ENCODE measurements at places on chromosomes 3 and 15.

DNA sequence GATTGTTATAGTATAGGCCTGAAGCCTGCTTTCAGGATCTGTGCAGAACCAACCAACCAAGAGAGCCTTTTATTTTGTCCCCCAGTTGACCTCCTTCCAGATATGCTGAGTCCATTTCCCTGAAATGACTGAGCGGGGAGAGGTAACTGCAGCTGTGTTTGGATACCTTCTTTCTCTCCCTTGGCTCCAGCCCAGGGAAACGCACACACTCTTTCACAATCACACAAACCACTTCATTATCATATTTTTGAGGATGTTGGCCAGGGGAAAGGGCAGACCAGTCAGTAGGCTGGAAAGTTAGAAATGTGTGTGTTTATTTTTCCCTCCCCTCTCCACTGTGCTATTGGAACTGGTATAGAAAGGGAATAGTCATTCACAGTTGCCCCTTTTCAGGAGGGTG, 417.7 kb upstream of the TBL1XR1 start:
- no peak for DNase-seq

DNA sequence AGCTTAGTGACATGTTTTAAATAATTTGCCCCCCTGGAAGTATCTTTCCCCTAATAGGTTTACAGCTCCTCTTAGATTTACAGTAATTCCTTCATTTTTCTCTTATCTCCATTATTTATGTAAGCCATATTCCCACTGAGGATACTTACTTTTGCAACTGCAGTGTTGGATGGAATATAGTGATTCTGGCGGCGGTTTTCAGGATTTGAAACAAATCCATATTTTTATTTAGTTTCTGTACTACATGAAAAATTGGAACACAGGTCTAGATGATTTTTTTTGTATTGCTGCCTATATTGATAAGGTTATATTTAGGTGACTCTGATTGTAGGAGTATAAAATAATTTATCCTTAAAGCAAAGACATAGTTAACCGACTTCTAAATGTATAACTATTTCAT, 391.6 kb upstream of the SUCLG2 start:
- DNase-seq = no peak

DNA sequence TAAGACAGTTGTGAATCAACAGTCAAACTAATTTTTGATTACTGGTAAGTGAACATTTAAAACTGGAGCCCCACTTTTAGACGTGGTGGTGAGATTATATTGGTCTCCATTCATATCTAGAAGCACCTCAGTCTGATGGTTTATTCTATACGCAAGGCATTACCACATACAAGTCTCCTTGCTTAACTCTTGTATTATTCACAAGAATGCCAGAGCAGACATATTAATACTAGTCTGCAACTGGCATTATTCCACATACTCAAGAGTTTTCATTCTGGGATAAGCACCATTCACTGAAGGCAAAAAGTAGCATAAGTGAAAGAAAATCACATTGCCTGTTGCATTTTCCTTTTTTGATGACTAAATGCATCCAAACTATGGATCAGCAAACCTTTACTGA, 36.9 kb upstream of the MEIS2 start:
- DNase-seq = no peak

GRCh38 chr3:42670670-42671069, 14.7 kb upstream of the KLHL40 start:
- DNase-seq = no peak

GRCh38 chr3:3499987-3500386, 299.2 kb upstream of the LRRN1 start:
- DNase-seq = no peak

DNA sequence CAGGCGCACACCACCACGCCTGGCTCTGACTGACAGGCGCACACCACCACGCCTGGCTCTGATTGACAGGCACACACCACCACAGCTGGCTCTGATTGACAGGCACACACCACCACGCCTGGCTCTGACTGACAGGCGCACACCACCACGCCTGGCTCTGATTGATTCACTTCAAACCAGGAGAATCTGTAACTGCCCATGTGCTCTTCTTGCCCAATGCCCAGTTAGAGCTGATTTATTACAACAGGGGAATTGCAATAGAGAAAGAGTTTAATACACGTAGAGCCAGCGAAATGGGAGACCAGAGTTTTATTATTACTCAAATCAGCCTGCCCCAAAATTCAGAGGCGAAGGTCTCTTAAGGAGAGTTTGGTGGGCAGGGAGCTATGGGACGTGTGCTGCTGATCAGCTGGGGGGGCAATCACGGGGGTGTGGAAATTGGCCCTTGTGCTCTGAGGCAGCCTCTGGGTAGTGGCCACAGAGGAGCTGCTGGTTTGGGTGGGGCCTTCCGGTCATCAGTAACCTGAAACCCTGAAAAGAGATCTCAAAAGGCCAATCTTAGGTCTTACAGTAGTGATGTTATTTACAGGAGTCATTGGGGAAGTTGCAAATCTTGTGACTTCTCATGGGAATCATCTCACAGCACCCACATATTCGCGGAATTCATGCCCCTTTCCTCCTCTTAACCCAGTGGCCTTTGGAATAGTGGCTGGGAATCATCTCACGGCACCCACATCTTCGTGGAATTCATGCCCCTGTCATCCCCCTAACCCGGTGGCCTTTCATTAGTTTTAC, 63.8 kb upstream of the TFRC start:
- DNase-seq = no peak

DNA sequence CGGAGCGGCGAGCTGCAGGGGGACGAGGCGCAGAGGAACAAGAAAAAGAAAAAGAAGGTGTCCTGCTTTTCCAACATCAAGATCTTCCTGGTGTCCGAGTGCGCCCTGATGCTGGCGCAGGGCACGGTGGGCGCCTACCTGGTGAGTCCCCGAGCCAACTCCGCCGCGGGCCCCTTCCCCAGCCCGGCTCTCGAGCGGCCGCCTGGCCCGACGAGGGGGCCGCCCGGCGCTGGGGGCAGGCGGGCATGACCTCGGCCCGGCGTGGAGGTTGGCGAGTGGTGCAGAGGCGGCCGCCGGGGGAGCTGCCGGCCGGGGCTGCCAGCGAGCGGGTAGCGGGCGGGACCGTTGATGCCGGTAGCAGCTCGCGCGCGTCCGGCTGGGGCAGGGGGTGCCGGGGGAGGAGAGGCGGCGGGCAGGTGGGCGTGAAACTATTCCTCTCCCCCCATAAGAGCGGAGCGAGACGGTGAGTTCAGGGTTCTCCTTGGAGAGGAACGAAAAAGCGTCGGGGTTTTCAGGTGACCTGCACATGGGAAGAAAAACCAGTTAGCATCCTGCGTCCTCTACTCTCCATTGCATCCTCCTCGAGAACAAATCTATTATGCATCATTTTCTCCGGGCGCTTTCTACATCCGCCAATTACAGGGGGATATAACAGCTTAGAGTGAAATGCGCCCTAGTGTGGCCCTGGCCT, 585 bp downstream of the SLCO3A1 start:
- peak; percentile 49 for DNase-seq

- DNase-seq = no peak
Observed at GRCh38 chr3:185399737-185400667, 37.1 kb downstream of the MAP3K13 start.

- DNase-seq = no peak
Observed at GRCh38 chr3:127770671-127771355, 51.5 kb downstream of the MGLL start.

DNA sequence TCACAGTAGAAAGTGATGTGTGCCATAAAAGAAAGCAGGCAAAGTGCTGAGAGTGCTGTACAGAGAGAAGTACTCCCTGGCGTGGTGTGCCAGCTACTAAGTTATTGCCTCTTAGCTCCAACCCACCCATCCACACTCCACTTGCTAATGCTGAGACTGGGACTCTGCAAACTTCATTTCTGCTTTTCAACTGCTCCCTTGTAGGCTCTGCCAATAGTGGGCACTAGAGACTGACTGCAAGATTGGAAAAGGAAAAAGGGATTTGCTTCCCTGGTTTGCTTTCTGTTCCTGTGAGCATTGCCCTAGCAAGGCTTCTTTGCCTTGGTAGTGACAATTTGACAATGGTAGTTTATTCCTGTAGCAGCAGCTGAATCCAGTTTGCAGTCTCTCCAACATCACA, 56.5 kb upstream of the TMEM108 start:
- DNase-seq = peak; percentile 68

DNA sequence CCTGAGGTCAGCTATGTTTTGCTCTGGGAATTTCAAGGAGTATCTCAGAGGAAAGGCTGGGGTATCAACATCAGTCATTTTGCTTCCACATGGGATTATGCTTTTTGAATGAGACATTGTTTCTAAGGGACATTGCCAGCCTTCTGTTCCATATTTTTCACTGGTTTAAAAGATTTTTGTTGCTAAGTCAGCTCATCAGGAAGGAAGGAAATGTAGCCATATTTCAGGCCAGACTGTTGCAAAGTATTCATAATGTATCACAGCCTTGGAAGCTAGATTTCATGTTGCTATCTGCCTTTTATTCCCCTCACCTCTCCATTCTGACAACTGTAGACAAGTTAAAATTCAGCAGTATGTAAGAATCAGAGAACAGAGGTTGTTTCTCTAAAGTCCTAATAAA, 61.0 kb upstream of the CHRM5 start:
- DNase-seq = no peak

DNA sequence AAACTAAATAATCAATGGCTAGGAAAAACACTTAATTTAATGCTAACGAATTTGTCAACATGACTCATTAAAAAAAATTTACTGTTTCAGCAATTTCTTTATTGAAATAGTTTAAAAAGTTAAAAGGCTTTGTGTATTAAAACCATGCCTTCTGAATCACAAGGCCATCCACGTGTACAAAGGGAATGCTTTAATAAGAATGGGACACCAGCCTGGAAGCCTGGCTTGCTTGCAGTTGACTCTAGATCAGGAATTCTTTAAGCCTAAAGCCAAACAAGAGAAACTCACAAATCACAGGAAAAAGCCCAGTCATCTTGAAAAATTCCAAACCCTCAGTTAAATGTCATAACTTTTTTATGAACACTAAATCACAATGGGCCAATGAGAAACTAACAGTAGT, 137.6 kb downstream of the PEAK1 start:
- no peak for DNase-seq

Data from brain (organoid and tissue), 16 donors.